Left renal cortex interstitium (tissue), 4 donors: ENCODE measurements at places on chromosomes 1 and 21. TPM values are rescaled to one million over a fixed set of nuclear protein-coding genes. Genes with fewer than 3 reads are reported as not detected.

ZNF670 gene
- polyA plus RNA-seq: 8.0 TPM

PLEKHN1 gene
- polyA plus RNA-seq: 0.49 TPM

NCAM2 gene
- polyA plus RNA-seq: 5.6 TPM

ZNHIT6 gene
- polyA plus RNA-seq: 31.4 TPM

IL20 gene
- not detected for polyA plus RNA-seq

LGR6 gene
- polyA plus RNA-seq: 0.98 TPM

C1orf50 gene
- 15.2 TPM for polyA plus RNA-seq

PAX7 gene
- polyA plus RNA-seq: not detected
